Kidney (tissue), 22 donors: ENCODE measurements at places on chromosomes 4 and X. TPM values are rescaled to one million over a fixed set of nuclear protein-coding genes. Genes with fewer than 3 reads are reported as not detected.

DNA sequence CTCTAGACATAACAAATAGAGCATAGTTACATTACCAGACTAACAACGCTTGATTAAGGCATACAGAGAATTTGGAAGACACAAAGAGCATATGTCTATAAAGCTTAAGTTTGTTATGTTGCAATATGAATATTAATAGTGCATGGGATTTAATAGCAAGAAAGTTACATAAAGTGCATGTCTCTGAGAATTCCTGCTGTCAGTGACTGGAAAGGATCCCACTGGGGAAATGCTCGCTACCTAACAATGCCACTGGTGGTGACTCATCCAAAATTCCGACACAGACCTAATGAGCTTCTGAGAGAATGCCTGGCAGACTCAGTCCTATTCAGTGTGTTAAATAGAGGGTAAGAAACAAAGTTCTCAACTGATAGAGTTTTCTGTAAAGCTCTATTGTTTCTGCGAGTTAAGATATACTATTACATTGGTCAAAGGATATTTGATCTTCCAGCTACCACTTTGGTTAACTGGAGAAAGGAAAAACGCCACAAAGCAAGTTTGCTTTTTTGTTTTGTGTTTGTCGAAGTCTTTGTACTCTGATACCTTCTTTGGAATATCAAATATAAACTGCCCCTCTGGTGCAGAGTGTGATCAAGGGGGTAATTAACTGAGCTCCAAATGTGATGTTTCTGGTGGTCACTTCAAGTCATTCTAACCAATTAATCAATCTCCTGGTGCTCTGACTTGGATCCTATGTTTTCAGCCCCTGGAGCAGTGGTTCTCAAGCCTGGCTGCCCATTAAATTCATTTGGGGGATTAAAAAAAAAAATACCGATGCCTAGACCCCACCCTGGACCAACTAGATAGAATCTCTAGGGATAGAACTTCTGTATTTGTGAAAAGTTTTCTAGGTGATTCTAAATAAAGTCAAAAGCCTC, 107.9 kb downstream of the PALLD start:
- DNase-seq, result no peak

DNA sequence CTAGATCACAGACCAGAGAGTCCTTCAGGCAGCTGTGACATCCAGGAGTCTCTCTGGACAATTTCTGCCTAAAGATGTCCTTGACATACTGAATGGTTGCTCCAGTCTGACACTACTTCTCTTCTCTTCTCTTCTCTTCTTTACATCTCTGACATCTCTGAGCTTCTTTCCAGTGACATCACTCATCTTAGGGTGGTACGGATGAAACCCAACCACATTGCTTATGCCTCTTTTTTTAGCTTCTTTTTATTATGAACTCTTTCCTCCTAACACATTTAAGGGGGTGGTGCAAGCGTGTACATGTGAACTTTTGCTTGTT, 39.4 kb upstream of the IRF2 start:
- DNase-seq, result no peak

DNA sequence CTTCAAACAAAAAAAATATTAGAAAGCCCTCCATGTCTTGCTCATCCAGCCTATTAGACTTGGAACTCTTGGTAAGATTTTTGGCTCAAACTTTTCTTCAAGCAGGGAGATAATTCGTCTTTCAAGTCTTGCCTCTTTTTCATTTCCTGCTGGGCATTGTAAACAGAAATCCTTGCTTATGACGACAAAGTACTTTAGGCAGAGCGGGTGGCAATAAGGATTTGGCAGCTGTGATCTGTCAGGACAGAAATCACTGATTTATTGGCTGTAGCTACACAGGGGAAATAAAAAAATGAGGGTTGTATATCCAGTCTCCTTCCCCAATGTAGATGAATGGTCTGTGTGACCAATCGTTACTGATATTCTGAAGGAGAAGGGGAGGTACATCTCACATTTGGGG, 121.6 kb downstream of the SLC4A4 start:
- DNase-seq, result no peak

DNA sequence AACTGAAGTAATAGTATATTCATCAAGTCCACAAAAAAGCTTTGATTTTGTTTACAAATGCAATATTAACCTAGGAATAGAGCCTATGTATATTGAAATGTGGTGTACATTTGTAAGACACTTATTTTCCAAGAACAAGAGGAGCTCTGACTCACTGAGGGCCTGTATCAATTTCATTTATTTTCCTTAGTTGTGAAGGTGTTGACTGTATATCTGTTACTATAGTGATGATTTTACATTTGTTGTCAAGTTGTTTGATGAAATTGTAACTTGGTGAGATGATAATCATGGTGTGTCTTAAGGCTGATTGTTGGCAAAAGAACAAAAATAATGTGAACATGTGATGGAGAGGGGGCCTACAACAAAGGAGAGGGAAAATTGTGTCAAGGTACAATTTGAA, 274.9 kb upstream of the TEX13A start:
- no peak for DNase-seq

DNA sequence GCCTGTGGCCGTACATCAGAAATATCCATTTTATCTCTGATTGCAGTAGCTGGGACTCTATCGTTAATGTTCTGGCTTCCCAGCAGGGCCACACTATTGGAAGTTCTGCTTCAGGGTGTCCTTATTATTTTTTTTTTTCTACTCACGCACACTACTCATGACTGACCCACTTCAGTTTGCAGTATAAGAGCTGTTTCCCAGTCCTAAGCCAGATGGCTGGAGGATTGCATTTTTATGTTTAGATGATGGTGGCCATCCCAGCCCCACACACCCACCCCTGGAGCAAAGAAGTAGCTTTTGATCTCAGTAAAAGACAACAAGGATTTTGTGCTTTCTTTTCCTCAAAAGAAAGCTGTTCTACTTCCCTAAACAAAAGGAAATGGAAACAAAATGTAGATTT, 557.0 kb upstream of the GALNTL6 start:
- DNase-seq, result no peak

- no peak for DNase-seq
These were observed 284.5 kb upstream of the CTSO start for GRCh38 chr4:156238171-156238570.

DNA sequence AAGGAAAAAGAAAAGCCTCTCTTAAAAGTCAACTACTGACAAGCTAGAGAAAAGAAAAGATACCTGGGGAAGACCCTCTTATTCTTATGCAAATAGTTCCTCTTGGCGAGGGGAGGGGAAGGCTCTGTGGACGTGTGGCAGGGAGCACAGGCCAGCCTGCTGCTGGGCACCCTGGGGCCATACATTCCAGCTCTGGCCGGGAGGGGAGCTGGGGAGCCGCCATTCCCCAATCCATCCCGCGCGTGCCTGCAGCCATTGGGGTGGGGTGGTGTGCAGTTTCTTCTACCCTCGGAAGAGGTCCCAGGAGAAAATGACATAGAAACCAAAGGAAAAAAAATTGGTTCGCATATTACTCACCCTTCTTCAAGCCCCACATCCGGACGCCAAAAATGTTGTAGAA, 1496.4 kb downstream of the RPA4 start:
- no peak for DNase-seq

GRCh38 chr4:41436419-41436818, 101.5 kb upstream of the LIMCH1 start:
- no peak for DNase-seq

DNA sequence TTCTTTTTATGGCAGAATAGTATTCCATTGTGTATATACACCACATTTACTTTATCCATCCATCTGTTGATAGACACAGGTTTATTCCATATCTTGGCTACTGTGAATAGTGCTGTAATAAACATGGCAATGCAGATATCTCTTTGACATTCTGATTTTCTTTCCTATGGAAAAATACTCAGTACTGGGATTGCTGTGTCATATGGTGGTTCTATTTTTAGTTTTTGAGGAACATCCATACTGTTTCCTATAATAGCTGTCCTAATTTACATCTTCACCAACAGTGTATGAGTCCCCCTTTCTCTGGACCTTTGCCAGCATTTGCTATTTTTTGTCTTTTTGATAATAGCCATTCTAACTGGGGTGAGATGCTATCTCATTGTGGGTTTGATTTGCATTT, 73.5 kb downstream of the GPAT3 start:
- no peak for DNase-seq

DNA sequence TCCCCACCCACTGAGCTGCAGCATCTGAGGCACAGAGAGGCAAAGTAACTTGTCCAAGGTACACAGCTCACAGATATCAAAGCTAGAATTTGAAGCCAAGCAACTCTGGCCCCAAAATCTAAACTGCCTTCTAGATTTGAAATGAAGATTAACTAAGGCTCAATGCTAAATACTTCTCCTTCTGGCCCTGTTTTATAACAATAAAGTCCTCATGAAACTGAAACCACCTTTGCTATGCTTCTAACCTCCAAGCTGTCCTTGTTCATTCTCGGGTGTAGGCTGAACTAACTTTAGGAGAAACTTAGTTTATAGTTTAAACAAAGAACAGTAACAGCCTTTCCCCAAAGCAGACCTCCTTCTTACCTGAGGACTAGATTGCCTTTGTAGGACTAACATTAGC, 93.6 kb downstream of the DCTD start:
- no peak for DNase-seq

GRCh38 chrX:38754102-38754790, 47.0 kb upstream of the MID1IP1 start:
- peak; percentile 72 for DNase-seq

DNA sequence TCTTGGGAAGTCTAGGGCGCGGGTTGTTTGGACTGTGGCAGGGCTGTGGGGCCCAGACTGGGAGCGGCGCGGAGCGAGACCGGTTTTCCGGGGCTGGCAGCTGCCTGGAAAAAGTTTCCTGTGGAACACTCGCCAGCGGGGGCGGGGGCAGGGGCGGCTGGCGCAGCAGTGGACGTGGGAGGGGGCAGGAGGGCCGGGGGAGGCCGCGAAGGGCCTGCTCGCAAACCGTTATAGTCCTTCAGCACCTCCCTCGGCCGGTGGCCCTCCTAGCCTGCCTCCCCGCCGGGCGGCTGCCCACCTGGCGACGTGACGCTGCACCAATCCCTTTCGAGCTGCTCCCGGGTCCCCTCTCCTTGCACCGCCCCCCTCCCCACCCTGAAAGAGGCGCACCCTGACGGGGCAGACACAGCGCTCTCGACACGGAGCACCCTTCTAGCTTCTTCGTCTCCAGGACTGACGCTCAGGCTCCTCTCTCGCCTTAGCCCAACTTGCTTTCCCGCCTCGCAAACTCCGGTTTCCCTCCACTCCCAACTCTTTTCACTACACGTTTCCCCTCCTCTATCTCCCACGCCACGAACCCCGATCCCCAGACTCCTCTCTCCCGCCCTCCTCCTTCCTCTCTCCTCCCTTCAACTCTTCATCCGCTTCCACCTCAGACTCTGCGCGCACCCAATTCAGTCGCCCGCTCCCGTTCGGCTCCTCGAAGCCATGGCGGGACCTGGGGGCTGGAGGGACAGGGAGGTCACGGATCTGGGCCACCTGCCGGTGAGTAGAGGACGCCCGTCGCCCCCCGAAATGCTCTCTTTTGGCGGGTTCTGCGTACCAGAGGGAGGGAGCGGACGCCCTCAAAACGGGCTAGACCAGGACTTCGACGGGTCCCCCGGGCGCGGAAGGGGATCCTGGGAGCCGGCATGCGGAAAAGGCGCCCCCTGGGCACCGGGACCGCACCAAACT, at the start of gene NRK:
NRK (plus strand) TSS at position 402 of the 954 bp plus-strand sequence; CDS start at position 709, 307 bp downstream.
- DNase-seq, result peak; percentile 29

GRCh38 chr4:2082627-2083026, 23.5 kb downstream of the NAT8L start:
- DNase-seq, result no peak

GRCh38 chrX:66015900-66016689, 23.8 kb downstream of the VSIG4 start:
- DNase-seq, result no peak

DNA sequence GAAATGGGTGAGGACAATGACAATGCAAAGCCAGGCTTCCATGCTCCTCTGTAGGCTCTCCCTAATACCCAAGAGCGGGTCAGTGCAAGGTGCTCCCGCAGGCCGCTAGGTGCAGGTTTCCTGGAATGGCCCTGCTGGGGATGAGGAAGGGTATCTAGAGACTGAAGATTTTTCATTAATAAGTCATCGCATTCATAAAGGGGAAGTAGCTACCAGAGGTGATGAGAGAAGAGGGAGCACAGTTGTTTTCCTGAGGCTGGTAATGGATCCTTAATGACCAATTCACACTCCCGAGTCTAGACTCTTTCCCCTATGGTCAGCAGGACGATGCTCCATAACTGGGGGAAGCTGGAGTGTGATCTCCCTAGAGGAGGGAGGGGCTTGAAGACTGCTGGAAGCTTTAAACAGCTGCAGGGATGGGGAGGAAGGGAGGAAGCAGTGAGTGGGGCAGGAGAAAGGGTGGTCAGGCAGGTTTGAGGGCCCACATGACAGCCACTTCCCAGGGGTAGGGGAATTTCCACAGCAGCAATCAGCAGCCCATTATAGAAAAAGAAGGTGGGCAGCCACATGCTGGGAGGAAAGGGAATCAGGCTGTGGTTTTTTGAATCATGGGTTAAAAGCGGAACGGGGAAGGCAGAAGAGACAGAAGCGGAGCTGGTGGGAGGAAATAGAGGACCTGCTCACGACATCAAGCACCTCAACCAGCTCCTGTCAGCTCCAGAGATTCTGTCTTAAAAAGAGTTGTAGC, 10.2 kb upstream of the ATP6AP2 start:
- no peak for DNase-seq

DNA sequence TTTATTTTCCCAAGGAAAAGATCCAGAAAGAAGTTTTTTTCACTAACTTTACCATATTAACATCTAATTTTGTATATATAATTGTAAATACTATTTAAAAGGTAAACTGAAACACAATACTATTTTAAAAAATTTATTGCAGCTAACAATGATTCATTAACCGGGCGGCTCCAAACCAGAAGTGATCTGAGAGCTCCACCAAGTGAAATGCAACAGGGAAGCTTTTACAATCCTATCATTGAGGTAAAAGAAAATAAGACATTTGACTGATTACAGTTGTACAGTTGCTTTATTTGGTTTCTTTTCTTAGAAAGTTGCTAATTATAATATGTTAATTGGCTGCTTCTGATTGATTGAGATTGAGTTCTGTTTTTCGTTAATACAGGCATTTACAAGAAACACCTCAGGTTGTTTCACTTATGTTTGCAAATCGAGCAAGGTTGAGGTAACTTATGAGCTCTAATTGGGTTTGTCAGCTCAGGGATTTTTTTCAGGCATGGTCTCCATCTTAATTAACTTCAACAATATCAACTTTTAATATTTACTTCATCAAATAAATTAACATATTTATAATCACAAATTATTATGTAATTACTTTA, 220.2 kb upstream of the UGT8 start:
- no peak for DNase-seq

DNA sequence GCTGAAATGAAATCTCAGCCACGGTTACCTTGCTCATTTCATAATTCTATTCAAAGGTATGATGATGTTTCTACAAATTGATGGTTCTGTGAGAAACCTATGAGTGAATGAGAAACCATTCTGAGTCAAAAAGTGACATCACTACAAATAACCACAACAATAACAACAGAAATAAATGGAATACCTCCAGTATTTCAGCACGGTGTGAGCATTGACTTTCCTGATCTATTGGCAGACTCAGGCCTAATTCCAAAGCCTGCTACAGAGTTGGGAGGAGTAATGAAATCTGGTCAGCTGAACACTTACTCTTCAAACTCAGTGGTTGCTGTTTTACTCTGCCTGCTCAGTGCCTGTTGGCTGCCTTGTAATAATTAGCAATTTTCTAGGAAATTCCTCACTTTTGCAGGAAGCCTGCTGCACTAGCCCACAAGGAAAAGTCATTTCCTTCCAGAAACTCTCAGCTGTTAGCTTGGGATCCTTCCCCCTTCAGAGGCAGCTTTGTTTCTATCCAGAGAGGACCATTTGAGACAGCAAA, 18.8 kb upstream of the SYNPO2 start:
- DNase-seq, result no peak

ZDHHC9 gene
- total RNA-seq, result 31.4 TPM

GEMIN8 gene
- total RNA-seq, result 30.0 TPM

PROM1 gene
- total RNA-seq, result 276 TPM

GATA1 gene
- 0.60 TPM for total RNA-seq

ADH1A gene
- 0.85 TPM for total RNA-seq
